ENCODE measurements at places on chromosomes 4 and X.

DNA sequence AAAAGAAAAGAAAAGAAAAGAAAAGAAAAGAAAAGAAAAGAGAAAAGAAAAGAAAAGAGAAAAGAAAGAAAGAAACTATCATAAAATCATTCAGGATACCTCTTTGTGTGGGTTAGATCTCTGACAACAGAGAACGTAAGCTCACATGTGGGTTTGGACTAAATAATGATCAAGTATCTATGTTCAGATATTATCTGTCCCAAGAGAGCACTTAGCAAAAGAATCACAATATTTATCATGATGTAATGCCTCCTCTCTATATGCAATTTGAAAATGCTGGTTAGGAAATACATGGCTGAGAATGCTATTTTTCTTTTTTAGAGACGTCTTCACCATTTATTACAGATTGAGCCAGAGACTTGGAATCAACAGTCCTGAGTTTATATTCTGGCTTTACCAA is 191.3 kb downstream of the KCNIP4 start:
- DNase-seq: no peak

DNA sequence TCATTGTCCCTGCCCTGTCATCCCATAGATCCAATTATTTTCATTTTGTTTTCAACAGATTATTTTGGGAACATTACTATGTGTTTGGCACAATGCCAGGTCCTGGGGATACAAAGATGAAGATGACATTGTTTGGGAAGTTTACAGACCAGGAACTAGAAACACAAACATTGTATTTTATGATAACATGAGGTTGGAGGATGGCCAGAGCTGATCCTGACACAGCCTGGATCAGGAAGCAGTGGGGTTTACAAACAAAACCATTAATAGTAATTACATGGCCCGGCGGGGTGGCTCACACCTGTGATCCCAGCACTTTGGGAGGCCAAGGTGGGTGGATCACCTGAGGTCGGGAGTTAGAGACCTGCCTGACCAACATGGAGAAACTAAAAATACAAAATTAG is 29.9 kb downstream of the CLRN2 start:
- DNase-seq: no peak

DNA sequence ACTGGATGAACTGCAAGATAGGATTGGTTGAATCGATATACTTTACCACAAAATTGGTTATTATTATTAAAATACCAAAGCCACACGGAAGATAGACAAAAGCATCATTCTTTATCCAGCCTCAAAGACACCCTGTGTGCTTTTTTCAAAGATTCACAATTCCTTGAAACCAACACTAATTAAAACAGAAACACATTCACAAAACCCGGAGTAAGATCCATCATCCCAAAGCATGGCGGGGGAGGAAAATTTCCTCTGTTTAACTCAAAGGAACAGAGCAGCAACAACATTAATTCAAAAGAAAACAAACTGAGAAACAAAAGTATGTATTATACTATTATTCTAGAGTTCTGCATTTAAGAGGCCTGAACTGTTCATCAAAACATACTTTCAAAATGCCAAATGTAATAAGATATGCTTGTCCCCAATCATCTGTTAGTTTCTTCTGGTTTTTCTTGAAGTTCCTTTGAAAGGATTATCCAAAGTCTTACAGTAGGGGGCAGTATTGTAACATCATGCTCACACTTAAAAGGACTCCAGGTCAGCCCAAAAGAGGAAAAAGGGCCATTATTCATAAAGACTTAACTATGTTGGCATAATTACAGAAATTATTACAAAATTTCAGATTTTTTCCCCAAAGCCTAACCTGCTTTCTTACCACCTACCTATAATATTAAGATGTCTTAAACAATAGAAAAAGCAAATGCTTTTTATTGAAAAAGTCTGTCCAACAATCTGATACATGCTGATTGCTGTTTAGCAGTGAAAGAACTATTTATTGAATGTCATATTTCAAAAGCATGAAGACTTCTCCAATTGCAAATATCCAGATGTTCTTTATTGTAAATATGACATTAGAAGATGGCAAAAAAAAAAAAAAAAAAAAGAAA is 168.7 kb downstream of the SCFD2 start:
- peak; percentile 55 for DNase-seq

GRCh38 chrX:1416965-1417760 is 25.2 kb upstream of the SLC25A6 start:
- DNase-seq: no peak

DNA sequence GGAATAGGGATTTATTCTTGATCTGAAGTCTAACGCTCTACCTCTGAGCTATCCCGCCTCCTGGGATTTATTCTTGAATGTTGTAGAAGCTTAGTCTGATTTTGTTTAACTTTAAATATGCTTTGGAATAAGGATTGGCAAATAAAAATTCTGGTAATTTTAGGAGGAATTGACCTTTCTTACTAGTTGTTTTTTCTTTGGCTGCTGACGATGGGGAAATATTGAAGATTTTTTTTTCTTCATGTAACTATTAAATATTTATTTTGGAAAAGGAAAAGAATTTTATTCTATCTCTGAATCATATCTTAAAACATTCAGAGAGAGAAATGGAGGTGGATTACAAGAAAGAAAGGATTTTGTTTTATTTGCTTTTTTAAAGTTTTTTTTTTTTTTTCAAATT is 122.9 kb downstream of the PDLIM5 start:
- DNase-seq: no peak

DNA sequence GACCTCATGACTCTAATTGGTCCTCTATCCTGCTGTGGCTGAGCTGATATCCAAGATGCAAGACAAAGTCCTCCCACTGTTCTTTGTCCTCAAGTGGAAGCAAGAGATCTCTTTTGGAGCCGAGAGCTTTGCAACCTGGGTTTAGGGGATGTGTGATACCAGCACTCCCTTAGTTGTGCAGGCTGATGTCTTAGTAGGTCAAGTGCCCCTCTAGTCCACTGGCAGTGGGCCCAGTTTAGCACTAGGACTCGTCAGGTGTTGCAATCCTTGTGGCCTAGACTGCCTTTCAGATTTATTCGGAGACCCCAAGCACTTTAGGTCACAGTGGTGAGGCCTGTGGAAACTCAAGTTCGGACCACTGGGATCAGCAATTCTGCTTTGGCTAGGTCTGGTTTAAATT is 64.0 kb downstream of the GPRASP3 start:
- DNase-seq: no peak

GRCh38 chr4:123606946-123607542 is 210.4 kb downstream of the SPRY1 start:
- DNase-seq: no peak

GRCh38 chrX:47272013-47272408 is 39.2 kb downstream of the USP11 start:
- no peak for DNase-seq

- DNase-seq: no peak
Observed at GRCh38 chrX:155767876-155768769, 113.0 kb upstream of the VAMP7 start.

DNA sequence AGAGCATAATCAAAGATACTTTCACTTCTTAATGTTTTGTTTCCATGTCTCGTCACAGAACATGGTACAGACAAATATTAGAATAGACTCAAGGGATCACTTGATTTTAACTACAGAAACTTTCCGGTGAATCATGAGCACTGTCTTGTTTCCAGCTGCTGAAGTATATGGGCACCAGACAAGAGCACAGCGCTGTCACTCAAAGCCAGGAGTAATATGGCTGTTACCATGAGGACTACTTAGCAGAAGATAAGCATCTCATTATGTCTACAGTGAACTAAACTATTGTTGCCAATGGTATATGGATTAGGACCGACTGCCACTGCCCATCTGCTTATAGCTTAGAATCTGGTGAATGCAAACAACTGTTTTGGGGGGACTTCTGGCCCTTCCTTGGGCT is 34.3 kb downstream of the MECP2 start:
- no peak for DNase-seq

DNA sequence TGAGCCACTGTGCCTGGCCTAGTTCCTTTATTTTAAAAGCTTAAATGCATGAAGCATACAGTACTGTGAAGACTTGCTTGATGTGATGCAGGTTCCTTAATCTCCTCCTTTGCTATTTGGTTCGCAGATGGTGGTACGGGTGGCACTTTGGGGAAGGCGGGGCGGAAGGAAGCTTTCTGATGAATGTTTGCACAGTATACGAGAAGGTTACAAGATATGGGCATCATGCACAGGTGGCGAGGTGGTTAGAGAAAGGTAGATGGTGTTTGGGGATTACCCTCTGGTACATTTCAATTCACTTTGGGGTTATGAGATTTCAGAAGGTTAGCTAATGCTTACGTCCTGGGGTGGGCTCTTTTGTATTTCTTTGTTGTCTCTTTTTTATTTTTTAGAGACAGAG is 17.2 kb downstream of the RHOH start:
- no peak for DNase-seq

- DNase-seq: no peak
Observed at GRCh38 chr4:12488672-12489071, 995.5 kb downstream of the RAB28 start.
